ENCODE measurements at places on chromosomes 5 and 9.

DNA sequence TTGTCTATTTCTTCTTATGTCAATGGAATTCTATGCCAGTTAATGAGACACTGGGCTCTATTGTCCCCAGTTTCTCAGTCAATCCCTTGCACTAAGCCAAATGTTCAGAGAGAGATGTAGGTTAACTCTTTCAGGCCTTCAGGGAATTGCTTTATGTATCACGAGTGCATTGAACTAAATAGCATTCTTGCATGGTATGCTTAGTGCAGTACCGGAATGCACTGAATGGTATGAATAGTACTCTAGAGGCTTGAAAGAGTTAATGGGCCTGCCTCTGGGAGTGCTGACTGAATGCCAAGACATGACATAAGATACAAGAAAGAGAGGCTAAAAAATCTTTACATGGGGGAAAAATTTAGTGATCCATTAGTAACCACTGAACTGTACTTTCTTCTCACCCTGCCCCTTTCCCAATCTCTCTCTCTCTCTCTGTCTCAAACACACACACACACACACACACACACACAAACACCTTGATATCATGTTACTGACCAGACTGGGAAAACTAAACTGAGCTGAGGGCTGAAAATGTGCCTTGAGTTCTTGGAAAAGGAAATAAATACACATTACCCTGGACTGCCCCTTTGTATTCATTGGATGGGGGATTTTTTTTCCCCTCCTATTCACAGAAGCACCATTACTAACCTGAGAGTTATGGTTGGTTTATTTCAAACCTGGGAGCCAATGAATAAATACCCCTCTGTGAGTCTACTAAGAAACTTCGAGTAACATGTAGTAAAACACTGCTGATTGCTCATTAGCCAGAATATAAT, 35.4 kb upstream of the TMC1 start:
- no peak for DNase-seq

DNA sequence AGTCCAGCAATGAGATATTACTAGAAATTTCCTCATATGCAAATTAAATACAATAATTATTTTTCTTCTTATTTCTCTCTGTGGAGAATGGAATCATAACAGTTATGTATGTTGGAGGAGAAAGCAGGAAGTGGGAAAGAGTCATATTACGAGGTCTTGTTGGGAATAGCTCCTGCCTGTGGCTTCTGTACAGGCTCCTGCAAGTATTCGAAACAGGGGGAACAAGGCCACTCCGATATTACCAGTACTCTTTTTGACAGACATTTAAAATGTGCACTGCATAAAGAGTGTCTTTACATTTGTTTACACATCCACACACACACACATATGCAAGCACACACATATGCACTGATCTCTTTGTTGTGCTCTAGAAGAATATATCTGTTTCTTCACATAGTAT, 812.0 kb upstream of the ZNF608 start:
- no peak for DNase-seq

DNA sequence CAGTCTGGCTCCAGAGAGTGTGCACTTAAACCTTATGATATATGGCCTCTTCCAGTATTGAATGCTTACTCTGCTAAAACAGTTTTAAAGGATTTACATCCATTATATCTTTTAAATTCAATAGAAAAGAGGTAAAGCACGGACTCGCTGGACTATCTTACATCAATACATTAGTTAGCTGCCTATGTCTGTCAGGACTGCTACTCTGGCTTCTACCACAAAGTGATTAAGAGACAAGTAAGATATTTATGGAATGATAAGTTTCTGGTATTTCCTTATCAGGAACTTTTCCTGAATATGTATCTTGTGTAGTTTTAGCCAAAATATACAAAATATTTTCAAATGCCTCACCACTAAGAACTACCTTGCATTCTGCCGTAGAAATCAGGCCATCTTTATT, 295.1 kb downstream of the ISL1 start:
- no peak for DNase-seq

- no peak for DNase-seq
These were observed 24.9 kb downstream of the LPCAT1 start for GRCh38 chr5:1498623-1499416.

- no peak for DNase-seq
These were observed 99.8 kb downstream of the NNT start for GRCh38 chr5:43702815-43703214.

- no peak for DNase-seq
These were observed 15.7 kb downstream of the NREP start for GRCh38 chr5:111741278-111741677.

DNA sequence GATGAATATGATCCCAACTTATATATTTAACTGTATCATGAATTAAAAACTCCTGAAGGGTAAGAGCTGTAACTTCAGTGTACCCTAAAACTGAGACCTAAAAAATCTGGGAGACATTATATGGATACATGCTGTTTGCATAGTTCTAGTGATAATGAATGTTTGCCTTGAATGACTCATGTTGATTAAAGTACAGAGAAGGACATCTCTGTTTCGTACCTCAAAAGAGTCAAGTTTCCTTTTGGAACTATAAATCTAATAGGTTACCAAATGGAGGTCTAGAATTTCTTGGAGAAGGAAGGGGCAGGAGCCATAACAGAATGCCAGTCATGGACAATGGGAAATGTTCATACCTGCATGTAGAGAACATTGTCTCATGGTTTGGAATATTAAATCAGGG, 168.1 kb downstream of the SNCAIP start:
- no peak for DNase-seq

GRCh38 chr9:93475108-93475507, 21.7 kb upstream of the FAM120AOS start:
- DNase-seq = no peak

Measured in stimulated activated CD4-positive, alpha-beta T cell treated with anti-CD3 and anti-CD28 coated beads, Interleukin-1b, Interleukin-23, amount 100 ng/mL, for 24 hours (primary cell).